ENCODE measurements at places on chromosomes 4 and X.

GRCh38 chr4:56227301-56227835 is 159.9 kb downstream of the AASDH start:
- no peak for DNase-seq

DNA sequence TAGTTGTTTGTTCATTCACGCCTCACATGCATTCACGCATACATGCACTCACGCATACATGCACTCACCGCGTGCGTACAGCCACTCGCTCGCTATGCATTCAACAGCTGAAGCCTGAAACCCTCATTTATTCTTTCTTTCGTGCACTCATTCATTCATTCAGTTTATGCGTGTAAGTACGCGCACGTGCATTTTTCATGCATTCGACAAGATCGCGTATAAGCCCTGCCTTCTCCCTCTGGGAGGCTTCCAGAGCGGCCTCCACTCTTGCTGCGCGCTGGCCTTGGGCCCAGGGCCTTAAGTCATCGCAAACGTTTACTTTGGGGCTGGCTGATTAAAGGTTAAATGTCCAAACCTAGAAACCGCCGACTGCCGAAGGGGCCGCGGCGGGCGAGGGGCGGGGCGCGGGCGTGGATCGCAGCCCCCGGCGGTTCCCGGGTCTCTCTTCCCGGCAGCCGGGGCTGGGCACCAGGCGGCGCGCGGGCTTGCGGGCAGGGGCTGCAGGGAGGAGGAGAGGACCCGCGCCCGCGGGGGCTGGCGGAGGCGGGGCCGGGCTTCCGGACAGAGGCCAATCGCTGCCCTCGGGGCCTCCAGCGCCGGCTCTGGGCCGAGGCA is at the start of gene GYG2:
TSS of gene GYG2 (plus strand) at position 587 of the 615 bp plus-strand sequence. CDS start 1,259 bp downstream, outside the sequence.
- DNase-seq, result no peak

DNA sequence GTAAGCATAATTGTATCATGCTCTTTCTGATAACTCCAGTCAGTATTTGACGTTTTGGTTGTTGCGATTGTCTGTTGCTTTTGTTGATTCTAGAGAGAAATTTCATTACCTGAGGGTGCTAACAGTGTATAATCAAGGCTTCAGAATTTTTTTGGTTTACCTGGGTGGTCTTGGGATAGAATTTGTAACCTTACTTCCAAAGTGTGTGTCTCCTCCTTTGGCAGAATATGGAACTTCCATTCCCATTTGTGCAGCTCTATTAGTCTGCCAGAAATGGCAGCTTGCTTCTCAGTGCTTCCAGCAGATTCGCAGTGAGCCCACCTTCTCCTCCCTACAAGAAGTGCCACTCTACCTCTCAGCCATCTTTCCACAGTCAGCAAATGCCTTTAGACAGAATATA is 5.3 kb downstream of the COPS4 start:
- DNase-seq, result no peak

DNA sequence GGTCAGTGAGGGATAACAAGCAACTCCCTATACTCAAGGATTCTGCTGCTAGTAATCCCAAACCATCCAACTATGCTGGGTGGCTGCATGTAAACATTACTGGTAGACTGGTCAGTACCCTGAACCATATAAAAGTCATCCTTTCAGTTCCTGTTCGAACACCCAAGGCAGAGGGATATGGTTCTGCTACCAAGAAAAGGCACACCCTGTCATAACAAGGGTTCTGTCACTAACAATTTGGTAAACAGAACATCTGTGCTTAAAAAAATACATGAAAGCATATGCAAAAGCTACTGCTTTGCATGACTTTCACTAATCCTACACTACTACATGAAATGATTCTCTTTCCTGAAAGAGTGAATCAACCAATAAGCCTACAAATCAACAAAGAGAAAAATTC is 76.8 kb upstream of the MCF2 start:
- DNase-seq, result no peak

DNA sequence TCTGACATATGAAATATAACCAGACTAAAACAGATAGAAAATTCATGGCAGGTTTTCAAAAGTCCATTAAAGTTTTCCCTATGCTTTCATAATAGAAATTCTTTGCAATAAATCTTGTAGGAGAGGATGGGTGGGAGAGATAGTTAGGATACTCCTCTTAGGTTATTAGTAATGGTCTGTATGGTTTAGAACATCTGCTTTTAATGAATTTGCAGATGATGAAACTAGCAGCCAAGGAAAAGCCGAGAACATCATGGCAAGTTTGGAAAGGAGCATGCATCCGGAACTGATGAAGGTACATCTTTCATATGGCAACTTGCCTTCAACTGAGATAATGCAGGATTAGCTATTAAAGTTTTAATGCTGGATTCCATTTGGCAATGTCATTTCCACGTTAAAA is 70.7 kb downstream of the DOCK11 start:
- no peak for DNase-seq

DNA sequence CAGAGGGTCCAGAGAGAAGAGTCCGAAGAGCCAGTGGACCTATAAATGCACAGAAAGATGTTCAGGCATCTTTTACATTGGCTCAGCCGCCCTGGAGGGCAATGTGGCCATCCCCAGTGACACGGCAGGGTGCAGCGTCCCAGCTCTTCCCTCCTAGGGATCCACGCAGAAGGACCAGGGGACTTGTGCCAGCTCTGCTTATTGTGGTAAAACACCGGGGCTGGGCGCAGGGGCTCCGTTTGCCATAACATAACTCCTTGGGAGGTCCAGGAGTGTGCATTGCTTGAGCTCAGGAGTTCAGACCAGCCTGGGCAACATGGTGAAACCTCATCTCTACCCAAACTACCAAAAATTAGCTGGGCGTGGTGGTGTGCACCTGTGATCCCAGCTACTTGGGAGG is 70.2 kb downstream of the CPZ start:
- DNase-seq, result no peak

GRCh38 chr4:105050896-105051295 is 95.8 kb upstream of the TET2 start:
- DNase-seq, result no peak

DNA sequence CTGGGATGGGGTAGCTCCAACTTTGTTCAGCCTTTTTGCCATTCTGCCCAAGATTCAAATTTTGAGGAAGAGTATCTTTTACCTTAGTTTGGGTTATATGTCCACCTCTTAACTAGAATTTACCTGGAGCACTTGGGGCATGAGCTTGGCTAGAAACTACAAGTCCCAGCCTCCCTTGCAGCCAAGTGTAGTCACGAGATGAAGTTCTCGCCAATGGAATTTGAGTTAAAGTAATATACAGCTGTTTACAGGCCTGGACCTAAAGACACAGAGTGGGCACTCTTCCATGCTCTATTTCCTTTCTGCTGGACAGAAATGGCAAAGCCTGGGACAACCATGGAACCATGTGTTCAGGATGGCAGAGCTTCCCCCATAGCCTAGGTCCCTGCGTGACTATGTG is 233.6 kb upstream of the GATB start:
- DNase-seq, result no peak

- no peak for DNase-seq
These were observed 1411.2 kb downstream of the RAPGEF2 start for GRCh38 chr4:160514126-160514525.

DNA sequence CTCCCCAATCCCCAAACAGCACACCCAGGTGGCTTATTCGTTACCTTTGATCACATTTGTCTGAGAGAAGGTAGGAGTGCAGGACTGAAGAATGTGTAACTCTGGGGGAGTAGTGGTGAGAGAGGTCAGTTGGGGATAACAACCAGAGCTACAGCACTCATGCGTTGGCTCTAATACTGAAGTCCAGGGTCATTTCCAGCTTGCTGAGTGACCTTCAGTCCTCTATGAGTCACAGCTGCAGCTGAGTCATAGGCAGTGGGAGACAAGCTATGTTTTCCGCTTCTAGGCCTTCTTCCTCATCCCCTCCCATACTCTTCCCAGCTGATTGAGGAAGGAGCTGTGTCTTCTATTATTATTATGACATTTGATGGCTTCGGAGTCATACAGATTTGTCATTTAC is 31.6 kb upstream of the CT47C1 start:
- no peak for DNase-seq

- no peak for DNase-seq
These were observed 35.5 kb downstream of the NCAPG start for GRCh38 chr4:17846266-17846665.

- DNase-seq, result no peak
These were observed 124.0 kb downstream of the PRKX start for GRCh38 chrX:3589474-3589873.

DNA sequence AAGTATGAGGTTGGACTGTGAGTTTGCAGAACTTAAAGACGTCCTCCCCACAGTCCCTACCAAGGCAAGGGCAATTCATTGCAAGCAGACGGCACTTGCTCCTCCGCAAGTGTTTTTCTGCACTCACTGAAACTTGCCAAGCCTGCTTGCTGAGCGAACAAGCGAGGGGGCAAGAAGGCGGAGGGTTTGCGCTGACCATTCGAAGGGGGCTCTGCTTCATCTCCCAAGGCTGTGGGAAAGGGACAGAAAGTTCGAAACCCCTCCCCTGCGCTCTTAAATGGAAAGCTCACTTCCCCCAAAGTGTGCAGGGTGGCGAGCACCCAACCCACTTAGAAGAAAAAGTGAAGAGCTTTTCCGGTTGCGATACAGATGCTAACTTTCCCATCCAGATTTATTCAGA is 1.4 kb downstream of the MID1 start:
- DNase-seq, result no peak

DNA sequence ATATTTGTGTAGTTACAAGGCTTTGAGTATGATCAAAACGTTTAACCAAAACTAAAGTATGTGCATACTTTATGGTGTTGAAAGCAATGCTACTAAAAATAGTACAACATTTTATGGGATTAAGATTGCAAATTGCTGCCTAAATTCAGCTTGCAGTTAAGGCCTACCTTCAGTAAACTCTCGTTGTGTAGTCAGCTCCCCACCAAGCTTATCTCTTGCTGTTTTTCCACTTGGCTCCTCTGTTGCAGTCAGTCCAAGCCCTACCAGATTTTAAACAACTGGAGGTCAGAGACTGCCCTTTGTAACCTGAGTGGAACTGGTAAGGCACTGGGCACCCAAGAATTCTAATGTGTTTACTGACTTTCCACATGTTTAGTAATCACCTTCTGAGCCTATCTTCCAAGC is 25.7 kb downstream of the AFF1 start:
- no peak for DNase-seq

GRCh38 chr4:57102050-57102624 is 8.0 kb downstream of the IGFBP7 start:
- DNase-seq, result no peak

- no peak for DNase-seq
These were observed 13.6 kb upstream of the CLNK start for GRCh38 chr4:10698172-10698571.

DNA sequence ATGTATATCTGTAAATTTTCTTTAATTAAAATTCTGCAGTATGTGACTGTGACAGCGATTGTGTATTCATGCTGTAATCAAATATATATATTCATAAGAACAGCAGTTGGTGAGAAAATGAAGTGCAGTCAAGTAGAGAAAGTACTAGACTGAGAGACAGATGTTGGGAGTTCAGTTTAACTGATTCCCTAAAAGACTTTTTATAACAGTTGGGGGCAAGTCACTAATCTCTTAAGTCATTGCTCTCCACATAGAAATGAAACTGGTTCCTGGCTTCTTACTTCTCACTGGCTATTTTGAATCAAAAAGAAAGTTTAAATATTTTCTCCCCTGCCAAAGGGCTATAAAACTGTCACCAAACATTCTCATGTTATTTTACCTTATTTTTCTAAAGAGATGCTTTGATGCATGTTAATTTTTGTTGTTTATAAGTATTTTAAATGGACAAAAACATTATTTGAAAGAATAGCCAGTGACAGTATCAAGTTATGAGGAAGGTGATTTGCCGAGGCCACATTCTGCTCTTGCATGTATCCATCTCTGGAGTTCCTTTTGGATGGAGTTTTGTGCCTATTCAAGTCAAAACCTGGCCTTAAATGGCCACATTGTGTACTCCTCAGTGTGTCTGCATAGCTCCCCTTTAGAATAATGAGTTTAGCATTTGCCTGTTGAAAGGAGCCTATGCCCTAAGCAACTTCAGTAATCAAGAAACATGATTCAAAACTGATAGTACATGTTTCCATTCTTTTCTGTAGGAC is 30.8 kb downstream of the EXOC1 start:
- DNase-seq, result no peak

- no peak for DNase-seq
These were observed 26.7 kb upstream of the RBM47 start for GRCh38 chr4:40656201-40656863.

GRCh38 chr4:120830204-120830603 is 92.3 kb downstream of the PRDM5 start:
- DNase-seq, result no peak

DNA sequence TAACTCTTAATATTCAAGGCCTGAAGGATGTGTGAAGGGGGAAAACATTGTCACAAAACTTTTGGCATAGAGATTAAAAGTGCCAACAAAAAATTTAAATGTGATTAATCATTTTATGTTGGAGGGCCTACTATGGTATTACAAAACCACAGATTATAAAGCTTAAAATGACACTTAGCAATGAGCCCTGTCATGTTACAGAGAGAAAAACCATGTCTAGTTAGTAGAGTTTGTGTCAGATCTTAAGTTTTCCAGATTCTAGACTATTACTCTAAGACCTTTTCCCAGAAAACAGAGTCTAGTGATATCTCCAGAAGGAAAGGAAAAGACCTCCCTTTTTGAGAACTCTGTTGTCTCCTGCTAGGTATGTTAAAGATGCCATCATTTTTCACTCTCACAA is 239.1 kb upstream of the DKK2 start:
- no peak for DNase-seq

DNA sequence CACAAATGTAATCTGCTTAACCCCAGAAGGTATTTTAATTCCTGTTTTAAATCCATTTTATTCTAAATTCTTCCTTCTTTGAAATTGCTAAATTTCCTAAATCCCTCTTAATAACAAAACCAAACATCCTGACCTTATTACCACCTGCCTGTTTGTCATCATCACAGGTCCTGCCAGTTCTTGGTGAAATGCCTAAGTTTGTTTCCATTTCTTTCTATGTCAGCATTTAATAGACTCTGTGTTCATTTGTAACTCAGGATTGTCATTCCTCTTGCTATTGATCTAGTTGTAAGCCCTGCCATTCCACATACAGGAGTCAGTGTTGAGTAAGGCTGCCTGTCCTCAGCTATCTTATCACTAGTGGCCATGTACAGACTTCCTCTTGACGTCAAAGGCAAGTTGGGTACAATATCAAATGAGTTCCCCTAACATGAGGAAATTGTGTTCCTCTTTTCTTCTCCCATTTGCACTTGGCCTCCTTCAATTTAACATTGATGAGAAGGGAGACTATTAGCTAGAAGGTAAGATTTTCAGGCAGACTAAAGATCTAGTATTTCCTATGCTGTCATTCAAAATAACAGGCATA is 440.1 kb downstream of the AFF2 start:
- DNase-seq, result no peak

DNA sequence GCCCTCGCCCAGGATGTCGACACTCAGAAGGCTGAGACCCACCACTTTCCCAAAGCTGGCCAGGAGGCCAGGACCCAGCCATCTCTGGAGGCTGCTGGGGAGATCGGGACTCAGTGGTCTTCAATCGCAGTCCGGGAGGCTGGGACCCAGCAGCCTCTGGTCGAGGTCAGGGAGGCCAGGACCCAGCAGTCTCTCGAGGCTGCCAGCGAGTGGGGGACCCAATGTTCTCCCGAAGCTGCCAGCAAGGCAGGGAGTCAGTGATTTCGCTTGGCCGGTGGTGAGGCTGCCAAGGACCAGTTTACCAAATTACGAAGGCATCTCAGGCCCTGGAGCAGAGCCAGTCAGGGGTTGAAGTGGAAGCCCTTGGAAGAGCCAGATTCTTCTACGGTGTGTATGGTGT is 181.6 kb downstream of the NAF1 start:
- no peak for DNase-seq
